ENCODE measurements at places on chromosomes 11 and 22.

- DNase-seq: no peak
Observed at GRCh38 chr11:18229501-18229900, 7.1 kb downstream of the SAA4 start.

DNA sequence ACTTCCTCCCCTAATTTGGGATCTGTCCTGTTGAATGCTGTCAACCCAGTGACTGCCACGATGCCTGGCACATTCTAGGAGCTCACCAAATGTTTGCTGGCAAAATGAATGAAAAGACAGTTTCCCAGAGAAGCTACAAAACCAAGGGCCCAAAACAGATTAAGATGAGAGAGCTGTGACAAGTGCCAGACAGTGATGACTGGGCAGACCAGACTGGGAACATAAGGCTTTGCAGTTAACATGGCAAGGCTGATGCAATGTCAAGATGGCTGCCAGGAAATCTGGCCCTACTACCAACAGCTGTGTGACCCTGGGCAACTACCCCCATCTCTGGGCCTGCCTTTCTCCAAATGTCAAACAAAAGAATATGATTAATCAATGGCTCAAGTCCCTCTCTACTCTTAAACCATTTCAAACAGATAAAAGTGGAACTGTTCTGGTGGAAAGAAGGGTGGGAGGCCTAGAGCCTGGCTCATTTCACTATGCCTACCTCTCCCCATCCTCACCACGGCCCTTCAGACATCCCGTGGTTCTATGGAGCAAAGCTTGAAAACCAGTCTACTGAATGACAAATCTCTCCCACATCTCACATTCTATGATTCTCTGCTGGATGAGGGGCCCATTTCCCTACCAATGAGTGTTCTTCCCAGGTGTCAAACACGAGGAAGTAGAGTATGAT, 12.8 kb downstream of the AP1B1 start:
- DNase-seq: no peak

DNA sequence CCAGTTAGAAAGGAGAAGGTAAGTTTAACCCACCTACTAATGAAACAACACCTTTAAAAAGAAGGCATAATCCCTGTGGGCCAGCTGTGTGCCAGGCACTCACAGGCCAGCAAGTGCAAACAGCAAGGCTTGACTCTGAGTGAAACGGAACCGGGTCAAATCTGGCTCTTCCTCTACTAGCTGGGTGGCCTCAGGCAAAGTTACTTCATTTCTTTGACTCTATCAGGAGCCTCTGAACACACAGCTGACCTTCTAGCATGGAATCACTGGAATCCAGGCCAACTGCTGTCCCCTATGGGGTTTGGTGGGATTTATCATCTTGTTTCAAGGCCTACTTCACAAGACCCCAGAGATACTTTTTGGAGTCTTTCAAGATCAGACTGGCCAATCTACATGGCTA, 3.3 kb downstream of the RAB38 start:
- no peak for DNase-seq

- no peak for DNase-seq
Observed at GRCh38 chr11:34192481-34193401, 87.3 kb downstream of the NAT10 start.

DNA sequence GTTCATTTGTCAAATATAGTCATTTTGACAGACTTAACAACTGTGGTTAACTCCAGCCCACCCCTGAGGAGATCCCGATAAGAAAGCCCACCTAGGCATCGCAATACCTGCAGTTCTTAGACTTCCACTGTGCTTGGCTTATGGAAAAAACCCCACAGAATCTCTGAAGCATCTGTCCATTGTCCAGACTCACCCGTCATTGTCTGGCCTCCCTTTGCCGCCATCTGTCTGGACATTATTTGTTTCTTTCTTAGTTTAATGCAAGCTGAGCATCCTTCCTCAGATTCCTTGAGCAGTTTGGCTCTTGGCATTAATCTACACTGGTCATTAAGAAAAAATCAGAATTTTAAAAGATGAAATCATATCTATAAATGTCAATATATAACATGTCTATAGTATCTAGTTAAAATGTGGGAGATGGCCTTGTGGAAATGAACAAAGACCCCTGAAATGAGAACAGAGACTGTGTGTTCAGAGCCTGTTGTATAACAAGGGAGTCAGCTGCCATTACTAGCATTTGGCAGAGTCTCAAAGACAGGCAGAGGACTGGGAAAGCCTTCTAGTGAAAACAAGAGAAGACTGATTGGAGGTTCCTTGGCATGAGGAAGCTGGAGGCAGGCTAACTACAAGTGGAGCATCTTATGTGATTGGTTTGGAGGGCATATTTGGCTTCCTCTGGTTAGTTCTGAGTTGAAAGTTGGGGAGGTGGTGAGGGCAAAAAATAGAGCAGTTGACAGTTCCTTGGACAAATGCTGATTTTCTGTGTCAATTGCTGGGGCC, 80.4 kb downstream of the SPON1 start:
- DNase-seq: no peak

DNA sequence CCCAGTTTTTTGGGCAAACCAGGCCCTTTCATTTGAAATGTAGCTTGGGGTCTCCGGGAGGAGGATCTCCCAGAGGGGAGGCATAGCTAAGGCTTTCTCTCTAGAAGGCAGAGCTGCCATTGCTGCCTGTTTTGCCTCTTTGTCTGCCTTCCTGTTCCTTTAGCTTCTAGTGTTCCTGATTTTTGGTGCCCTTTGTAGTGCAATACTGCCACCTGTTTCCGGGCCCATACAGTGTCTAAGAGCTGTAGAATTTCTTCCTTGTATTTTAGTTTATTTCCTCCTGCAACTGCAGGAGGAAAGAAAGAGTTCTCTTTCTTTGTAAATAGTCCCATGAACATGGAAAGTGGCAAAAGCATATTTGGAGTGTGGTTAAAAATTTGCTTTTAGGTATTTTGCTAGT, 19.3 kb upstream of the GLYATL1 start:
- DNase-seq: no peak

DNA sequence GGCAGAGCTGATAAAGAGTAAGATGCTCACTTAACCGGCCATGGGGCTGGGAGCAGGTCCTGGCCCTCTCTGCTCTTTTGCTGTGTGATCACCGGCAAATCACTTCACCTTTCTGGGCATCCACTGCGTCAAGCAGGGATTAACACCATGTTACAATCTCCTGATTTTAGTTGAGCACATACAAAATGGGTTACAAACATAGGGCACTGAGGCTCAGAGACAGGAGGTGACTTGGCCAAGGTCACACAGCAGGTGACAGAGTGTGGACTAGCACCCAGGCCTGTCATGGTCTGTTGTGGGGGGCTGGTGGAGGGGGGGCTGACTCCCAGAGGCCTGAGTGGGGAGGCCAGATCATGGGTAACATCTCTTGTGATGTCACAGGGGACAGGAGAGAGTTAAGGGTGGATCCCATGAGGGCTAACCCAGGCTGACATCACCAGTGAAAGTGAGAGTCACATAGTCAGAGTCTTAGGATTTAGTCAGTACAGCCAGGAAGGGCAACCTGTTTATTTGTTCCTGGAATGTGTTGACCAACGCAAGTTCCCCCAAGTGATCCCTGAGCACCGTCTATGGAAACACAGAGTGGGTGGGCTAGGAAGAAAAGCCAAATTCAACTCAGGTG, 27.8 kb downstream of the GDPD5 start:
- no peak for DNase-seq
